ENCODE measurements at places on chromosomes 12 and 14.

- DNase-seq, result no peak
Measured at GRCh38 chr12:49568442-49569162, 660 bp upstream of the MCRS1 start.

DNA sequence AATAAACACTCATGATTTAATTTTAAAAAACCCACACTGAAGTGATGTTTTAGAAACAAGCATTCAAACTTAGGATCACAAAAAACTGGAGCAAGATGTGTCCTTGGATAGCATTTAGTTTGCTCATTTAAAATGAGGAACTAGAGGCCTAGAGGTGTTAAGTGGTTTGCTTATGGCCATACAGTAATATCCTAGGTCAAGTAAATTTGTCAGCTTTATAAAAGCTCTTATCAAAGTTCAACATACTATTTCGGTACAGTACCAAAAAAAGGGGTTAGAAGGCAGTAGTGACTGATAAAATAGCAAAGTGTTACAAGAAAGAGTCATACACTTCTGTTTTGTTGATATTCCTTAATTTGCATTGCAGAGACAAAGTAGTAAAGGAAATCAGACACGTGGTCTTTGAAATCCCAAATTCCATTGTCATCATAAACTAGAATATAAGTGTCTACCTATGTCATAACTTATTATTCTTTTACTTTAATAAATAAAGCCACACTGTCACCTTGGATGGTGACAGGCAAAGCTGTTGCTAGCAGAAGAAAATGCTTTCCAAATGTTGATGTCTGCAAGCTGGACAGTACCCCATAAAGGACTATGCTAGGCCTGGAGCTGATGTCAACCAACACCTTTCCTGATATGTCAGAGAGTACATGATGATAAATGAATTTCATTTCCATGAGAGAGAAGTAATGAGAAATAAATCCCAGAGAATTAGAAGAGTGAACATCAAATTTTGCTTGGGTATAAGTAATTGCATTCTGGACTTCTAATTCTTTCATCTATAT lies 17.6 kb upstream of the SRP54 start:
- DNase-seq, result no peak

DNA sequence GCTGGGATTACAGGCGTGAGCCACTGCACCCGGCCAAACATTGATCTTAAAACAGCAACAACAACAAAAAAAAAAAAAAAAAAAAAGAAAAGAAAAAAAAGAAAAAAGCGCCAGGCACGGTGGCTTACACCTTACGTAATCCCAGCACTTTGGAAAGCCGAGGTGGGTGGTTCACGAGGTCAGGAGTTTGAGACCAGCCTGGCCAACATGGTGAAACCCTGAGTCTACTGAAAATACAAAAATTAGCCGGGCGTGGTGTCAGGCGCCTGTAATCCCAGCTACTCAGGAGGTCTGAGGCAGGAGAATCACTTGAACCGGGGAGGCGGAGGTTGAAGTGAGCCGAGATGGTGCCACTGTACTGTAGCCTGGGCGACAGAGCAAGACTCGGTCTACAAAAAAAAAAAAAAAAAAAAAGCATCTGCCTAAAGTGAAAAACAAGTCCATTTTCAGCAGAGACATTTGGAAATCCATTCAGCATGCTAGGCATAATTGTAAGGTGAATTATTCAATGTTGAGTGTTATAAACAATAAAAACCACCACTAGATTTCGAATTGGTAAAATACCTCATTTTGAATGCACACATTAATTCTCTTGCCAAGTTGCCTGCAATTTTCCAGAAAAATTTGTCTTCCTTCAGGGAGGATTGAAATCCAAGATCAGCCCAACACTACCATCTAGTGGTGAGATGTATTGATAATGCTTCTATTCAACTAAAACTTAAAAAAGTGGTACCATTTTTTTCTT lies 8.0 kb upstream of the CERS5 start:
- peak; percentile 88 for DNase-seq

GRCh38 chr12:91506452-91506851 lies 323.8 kb upstream of the DCN start:
- no peak for DNase-seq

- DNase-seq, result no peak
Measured at GRCh38 chr12:75868501-75868900, 163.1 kb downstream of the PHLDA1 start.

DNA sequence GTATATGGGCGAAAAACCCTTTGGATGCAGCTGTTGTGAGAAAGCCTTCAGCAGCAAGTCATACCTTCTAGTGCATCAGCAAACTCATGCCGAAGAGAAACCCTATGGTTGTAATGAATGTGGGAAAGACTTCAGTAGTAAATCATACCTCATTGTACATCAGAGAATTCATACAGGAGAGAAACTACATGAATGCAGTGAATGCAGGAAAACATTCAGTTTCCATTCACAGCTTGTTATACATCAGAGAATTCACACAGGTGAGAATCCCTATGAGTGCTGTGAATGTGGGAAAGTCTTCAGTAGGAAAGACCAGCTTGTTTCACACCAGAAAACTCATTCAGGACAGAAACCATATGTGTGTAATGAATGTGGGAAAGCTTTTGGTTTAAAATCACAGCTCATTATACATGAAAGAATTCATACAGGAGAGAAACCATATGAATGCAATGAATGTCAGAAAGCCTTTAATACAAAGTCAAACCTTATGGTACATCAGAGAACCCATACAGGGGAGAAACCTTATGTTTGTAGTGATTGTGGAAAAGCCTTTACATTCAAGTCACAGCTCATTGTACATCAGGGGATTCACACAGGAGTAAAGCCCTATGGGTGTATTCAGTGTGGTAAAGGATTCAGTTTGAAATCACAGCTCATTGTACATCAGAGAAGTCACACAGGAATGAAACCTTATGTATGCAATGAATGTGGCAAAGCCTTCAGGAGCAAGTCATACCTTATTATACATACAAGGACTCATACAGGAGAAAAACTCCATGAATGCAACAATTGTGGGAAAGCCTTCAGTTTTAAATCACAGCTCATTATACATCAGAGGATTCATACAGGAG lies 21.4 kb downstream of the ZNF268 start:
- no peak for DNase-seq

DNA sequence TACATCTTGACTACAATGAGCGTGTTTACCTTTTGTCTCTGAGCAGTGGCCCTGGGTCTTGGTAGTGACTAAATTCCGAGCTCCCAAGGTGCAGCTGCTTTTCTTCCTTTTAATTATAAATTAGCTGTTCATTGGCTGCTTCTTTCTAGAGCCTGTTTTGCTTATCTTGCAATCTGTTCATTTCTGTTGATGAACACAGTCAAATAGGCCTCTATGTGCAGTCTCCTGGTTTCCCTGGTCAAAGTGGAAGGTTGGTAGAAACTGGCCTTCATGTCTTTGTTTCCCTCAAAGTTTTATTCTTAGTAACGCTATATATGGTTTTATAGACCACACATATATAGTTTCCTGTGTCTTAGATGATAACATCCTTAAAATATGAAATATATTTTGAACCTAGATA lies 94.1 kb downstream of the DUSP16 start:
- DNase-seq, result no peak

- no peak for DNase-seq
Measured at GRCh38 chr12:25883026-25883916, 75.2 kb upstream of the RASSF8 start.

DNA sequence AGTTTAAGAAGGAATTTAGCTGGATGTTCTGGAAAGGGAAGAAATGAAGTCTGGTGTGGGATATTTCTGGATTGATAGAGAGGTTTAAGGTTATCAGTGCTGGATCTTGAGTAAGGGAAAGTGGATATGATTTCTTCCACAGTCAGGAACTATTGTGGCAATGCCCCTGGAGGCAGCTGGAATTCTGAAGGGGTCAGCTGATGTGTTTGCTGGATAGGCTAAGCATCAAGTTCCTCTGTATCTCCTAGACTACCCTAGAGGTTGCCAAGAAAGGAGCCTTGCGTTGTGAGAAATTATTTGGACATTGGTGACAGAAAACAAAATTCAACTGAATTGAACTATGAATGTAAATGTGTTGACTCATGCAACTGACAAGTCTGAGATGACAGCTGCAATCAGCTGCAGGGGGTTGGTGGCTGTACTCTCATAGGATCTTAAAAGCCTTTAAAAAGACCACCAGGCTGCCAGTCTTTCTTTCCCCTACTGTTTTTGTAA lies 244.4 kb downstream of the ATXN7L3B start:
- peak; percentile 40 for DNase-seq

GRCh38 chr12:28780096-28780495 lies 369.0 kb upstream of the FAR2 start:
- no peak for DNase-seq

GRCh38 chr14:99262977-99263448 lies 9.0 kb downstream of the BCL11B start:
- DNase-seq, result no peak

GRCh38 chr12:85642808-85643207 lies 193.4 kb downstream of the RASSF9 start:
- no peak for DNase-seq

DNA sequence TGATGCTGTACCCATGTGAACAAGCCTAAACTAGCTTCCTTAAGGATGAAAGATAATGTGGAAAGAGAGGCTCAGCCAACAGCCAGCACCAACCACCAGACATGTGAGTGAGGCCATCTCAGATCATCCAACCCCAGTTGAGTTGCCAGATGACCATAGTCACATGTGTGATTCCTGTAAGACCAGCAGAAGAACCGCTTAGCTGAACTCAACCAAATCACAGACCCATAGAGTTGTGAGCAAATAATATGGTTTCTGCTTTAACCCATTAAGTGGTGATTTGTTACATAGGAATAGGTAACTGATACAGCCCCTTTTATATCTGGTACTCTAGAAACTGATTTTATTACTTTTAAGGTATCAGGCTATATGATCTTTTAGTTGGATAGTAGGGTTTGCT lies 17.6 kb upstream of the ELK3 start:
- no peak for DNase-seq

GRCh38 chr12:30631740-30632139 lies 63.9 kb downstream of the IPO8 start:
- no peak for DNase-seq

GRCh38 chr12:16027002-16027401 lies 115.9 kb downstream of the DERA start:
- DNase-seq, result no peak

- peak; percentile 51 for DNase-seq
Measured at GRCh38 chr14:67270145-67270753, 29.0 kb downstream of the PALS1 start.

DNA sequence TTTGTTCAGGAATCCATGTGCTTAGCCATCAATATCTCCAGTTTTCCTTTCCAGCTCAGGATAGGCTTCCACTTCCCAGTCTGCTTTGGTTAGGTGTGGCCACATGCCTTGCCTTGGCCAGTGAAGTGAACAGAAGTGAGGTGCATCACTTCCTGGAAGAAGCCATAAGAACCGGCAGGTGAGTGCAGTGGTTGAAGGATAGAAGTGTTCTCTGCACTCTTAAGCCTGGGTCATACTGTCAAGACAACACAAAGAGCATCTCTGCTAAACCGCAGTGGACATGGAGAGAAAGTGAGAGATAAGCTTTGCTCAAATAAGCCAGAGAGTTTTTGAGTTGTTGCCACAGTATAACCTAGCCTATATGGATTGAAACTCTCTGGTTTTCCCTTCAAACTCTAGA lies 11.4 kb downstream of the GNG2 start:
- no peak for DNase-seq

- peak; percentile 89 for DNase-seq
Measured at GRCh38 chr12:106247674-106248311, at the start of gene CKAP4. CKAP4 (minus strand) TSS chr12:106248020; CDS start chr12:106247851, 169 bp downstream.

DNA sequence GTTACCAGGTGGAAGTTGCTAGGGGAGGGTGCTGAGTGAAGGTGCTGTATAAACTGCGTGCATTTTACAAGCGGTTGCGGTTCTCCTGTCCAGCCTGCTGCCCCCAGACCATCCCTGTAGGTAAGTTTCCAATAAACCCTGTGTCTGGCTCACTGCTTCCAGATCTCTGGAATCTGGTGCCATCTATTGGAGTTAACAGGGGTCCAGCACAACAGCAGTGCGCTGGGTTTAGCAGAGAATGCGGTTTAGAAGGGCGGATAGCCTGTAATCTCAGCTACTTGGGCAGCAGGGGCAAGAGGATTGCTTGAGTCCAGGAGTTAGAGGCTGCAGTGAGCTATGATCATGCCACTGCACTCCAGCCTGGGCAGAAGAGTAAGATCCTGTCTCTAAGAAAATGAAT lies 4.9 kb downstream of the AACS start:
- DNase-seq, result peak; percentile 19

DNA sequence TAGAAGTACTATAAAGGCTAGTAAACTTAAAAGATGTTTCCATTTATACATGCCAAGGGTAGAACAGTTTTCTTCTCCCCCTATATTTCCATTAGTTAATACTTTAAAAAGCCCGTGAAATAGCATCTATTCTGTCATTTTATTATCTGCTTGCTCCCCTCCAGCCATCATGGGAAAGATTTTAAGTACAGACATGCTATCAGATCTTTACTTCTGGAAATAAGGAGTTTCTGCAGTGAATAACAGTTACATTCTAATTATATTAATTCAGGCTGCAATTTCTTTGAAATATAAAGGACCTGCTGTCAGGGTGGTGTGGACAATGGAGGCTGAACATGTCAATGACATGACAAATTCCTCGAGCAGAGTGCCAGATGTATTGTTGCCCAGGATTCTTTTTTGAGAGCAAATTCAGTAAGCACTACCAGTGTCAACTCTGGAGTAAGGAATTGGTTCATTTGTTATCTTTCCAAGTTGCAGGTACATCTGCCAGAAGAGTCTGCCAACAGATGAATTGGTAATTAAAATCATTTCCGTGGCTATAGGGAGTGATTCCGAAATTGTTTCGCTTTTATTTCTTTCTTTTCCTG lies 151.3 kb downstream of the BTG1 start:
- no peak for DNase-seq

DNA sequence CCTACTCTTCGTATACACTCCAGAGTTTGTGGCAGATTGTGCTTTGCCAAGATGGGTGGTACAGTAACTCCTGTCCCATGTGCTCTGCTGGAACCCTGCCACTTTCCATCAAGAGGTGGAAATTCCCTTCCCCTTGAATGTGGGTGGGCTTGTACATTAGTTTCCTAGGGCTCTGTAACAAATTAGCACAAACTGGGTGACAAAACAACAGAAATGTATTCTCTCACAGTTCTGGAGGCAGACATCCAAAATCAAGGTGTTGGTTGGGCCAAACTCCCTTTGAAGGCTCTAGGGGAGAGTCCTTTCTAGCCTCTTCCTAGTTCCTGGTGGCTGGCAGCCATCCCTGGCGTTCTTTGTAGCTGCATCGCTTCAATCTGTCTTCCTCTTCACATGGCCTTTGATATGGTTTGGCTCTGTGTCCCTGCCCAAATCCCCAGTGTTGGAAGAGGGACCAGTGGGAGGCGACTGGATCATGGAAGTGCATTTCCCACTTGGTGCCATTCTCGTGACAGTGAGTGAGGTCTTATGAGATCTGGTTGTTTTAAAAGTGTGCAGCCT lies 117.5 kb downstream of the VRK1 start:
- no peak for DNase-seq

GRCh38 chr12:88833641-88834116 lies 253.4 kb upstream of the KITLG start:
- DNase-seq, result no peak

- no peak for DNase-seq
Measured at GRCh38 chr14:45135156-45135555, 574 bp upstream of the FANCM start.

Measured in umbilical cord (tissue), 2 donors.